ENCODE measurements at places on chromosomes 13 and 19. TPM values are rescaled to one million over a fixed set of nuclear protein-coding genes. Genes with fewer than 3 reads are reported as not detected.

The KIR2DL4 gene
- not detected for total RNA-seq

The CAPN12 gene
- 5.5 TPM for total RNA-seq

The SIGLEC10 gene
- 0.03 TPM for total RNA-seq

The PLK5 gene
- total RNA-seq: not detected

The ANGPTL4 gene
- total RNA-seq: 682 TPM

The PRX gene
- total RNA-seq: 1.3 TPM

The PTGER1 gene
- 0.07 TPM for total RNA-seq

The GZMM gene
- not detected for total RNA-seq

The RHPN2 gene
- 49.6 TPM for total RNA-seq

The NFIX gene
- 3.6 TPM for total RNA-seq

The CD209 gene
- not detected for total RNA-seq

The DYRK1B gene
- 20.8 TPM for total RNA-seq
